ENCODE measurements at places on chromosomes 5 and 9.

DNA sequence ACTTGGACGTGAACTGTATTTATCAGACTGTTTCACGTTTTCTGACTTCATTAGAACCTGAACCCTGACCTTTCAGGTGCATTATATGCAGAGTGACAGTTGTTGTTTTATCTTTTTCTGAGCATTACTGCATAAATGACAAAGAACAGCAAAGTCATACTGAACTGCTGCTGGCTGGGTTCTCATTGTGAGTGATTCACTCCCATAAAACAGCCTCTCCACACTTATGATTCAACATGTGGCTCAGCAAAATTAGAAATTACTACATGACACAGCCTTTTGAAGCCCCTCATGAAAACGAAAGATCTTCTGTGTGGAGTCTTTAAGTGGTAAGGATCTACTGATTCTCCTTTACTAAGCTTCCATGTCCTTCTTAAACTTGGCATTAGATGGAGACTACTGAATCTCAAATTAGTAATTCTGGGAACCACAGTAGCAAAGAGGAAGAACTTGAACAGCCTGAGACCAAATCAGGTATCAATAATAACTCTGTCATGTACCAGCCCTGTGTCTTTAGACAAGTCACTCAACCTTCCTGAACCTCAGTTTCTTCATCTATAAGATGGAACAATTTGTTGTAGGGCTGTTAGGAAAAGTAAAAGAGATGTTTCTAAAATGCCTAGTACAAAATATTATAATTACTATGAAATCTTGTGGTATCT lies 172.3 kb upstream of the GNA14 start:
- H3K4me3 ChIP-seq = no peak overlapping the region
- DNase-seq = no peak
- H3K4me1 ChIP-seq = peaks cover 12% of the 10 kb centered on the region
- no peaks in the 10 kb centered on the region for H3K27me3 ChIP-seq
- peaks cover 18% of the 10 kb centered on the region for H3K36me3 ChIP-seq

DNA sequence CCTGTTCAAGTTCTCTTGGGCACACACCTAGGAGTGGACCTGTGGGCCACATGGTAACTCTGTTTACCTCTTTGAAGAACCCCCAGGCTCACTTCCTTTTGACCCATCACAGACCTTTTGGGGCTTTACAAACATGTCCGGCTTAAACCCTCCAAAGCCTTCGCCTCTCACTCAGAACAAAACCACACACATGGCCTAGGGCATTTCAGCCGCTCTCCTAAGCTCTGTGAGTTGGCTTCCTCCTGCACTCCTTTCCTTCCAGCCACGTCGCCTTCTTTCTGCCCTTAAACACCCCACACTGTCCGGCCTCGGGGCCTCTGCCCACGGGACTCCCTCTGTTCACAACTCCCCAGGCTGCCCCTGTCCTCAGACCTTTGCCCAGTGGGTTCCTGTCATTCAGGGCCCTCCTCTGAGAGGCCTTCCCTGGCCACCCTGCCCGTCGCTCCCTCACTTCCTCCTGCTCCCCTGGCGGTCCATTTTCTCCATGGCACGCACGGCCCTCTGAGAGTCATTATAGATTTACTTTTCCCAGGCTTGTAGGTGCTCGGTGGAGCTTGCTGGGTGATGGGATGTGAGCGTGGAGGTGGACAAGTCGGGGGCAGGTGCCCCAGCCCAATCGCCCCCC lies 1.9 kb downstream of the DOK3 start:
- no peak overlapping the region for H3K4me3 ChIP-seq
- DNase-seq = no peak
- H3K27ac ChIP-seq = peak overlapping the region; percentile 18
- H3K4me1 ChIP-seq = peaks cover 9% of the 10 kb centered on the region
- H3K36me3 ChIP-seq = peaks cover 16% of the 10 kb centered on the region

GRCh38 chr5:53560506-53561191 lies at the start of gene NDUFS4:
Gene NDUFS4 (plus strand): TSS chr5:53560639. CDS start chr5:53560663, 24 bp downstream.
- H3K27ac ChIP-seq = peak within 1 kb of the TSS; percentile 94
- H3K36me3 ChIP-seq = peaks cover 8% of the 10 kb centered on the region
- peak within 1 kb of the TSS; percentile 96 for H3K4me3 ChIP-seq
- H3K27me3 ChIP-seq = peaks cover 13% of the 10 kb centered on the region

DNA sequence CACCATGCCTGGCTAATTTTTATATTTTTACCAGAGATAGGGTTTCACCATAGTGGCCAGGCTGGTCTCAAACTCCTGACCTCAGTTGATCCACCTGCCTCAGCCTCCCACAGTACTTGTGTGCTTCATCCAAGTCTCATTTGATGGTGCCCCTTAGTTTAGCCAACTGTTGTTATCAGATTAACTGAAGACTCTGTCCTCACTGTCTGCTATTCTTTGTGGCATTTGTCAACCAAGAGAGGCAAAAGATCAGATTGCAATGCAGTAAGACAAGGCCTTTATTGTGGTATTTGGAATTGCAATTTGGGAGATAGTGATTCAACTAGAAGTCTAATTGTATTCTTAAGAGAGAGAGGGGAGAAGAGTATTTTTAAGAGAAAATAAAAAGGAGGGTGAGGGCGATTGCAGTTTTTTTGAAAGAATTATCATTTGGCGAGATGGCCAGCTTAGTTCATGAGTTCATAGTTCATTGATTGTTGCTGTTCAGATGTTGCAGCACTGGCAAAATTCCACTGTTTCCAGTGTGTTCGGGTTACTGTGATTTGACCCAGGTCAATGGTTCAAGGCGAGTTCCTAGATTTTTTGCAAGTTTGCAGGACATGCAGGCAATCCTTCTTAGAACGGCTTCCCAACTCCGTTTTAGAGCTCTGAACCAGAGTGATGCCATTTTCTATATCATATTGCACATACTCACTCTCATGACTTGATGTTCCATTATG lies 1156.9 kb downstream of the CDH9 start:
- no peak for DNase-seq
- no peaks in the 10 kb centered on the region for H3K4me1 ChIP-seq
- no peak overlapping the region for H3K4me3 ChIP-seq
- H3K27ac ChIP-seq = no peak overlapping the region
- H3K27me3 ChIP-seq = no peaks in the 10 kb centered on the region

DNA sequence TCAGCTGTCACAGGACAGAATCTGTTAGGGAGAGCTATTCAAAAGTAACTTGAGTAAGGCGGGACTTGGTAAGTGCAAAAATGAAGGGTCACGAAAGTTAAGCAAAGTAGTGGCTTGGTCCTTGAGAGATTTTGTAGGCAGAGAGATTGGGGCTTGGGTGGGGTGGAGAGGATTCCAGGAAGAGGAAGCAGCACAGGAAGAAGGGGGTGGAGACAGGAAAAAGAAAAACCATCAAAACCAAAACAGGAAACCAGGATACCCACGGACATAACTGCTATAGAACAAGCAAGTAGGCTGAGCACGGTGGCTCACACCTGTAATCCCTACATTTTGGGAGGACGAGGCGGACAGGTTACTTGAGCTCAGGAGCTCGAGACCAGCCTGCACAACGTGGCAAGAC lies 3.7 kb downstream of the ROPN1L start:
- H3K4me1 ChIP-seq = peaks cover 34% of the 10 kb centered on the region
- H3K27ac ChIP-seq = peak overlapping the region; percentile 79
- peak overlapping the region; percentile 68 for H3K4me3 ChIP-seq
- H3K36me3 ChIP-seq = peaks cover 18% of the 10 kb centered on the region

GRCh38 chr5:54829102-54829501 lies 156.3 kb downstream of the ESM1 start:
- no peaks in the 10 kb centered on the region for H3K4me1 ChIP-seq
- H3K27me3 ChIP-seq = peaks cover 18% of the 10 kb centered on the region
- no peak overlapping the region for H3K27ac ChIP-seq
- H3K4me3 ChIP-seq = no peak overlapping the region

- H3K4me1 ChIP-seq = peaks cover 13% of the 10 kb centered on the region
- no peak for DNase-seq
- H3K27me3 ChIP-seq = peaks cover 9% of the 10 kb centered on the region
- H3K27ac ChIP-seq = no peak overlapping the region
Measured at GRCh38 chr5:138439477-138440158, 761 bp downstream of the REEP2 start.

GRCh38 chr5:159765135-159765433 lies 151.2 kb upstream of the ADRA1B start:
- H3K27ac ChIP-seq = no peak overlapping the region
- H3K4me1 ChIP-seq = peaks cover 14% of the 10 kb centered on the region
- no peak for DNase-seq
- peaks cover 2% of the 10 kb centered on the region for H3K36me3 ChIP-seq
- no peak overlapping the region for H3K4me3 ChIP-seq

GRCh38 chr5:173903396-173904140 lies 15.4 kb downstream of the CPEB4 start:
- no peaks in the 10 kb centered on the region for H3K27me3 ChIP-seq
- H3K4me3 ChIP-seq = no peak overlapping the region
- H3K27ac ChIP-seq = no peak overlapping the region

- peaks cover 4% of the 10 kb centered on the region for H3K36me3 ChIP-seq
- H3K4me3 ChIP-seq = no peak overlapping the region
Measured at GRCh38 chr5:55853041-55853670, 2.0 kb downstream of the IL31RA start.

- no peak overlapping the region for H3K4me3 ChIP-seq
- H3K4me1 ChIP-seq = no peaks in the 10 kb centered on the region
- no peak overlapping the region for H3K27ac ChIP-seq
- no peak for DNase-seq
- H3K27me3 ChIP-seq = peaks cover 2% of the 10 kb centered on the region
Measured at GRCh38 chr5:123028222-123028621, 8.3 kb downstream of the PPIC start.

- H3K27ac ChIP-seq = no peak overlapping the region
- no peaks in the 10 kb centered on the region for H3K36me3 ChIP-seq
- H3K4me3 ChIP-seq = no peak overlapping the region
- no peak for DNase-seq
Measured at GRCh38 chr5:107636555-107636954, 34.2 kb downstream of the EFNA5 start.

GRCh38 chr5:34838785-34839714 lies at the start of gene TTC23L:
Gene TTC23L (plus strand): TSS chr5:34839164. CDS start chr5:34840672, 1,508 bp downstream.
- H3K27me3 ChIP-seq = peaks cover 3% of the 10 kb centered on the region
- peak; percentile 86 for DNase-seq
- H3K4me1 ChIP-seq = no peaks in the 10 kb centered on the region
- peak within 1 kb of the TSS; percentile 89 for H3K27ac ChIP-seq

DNA sequence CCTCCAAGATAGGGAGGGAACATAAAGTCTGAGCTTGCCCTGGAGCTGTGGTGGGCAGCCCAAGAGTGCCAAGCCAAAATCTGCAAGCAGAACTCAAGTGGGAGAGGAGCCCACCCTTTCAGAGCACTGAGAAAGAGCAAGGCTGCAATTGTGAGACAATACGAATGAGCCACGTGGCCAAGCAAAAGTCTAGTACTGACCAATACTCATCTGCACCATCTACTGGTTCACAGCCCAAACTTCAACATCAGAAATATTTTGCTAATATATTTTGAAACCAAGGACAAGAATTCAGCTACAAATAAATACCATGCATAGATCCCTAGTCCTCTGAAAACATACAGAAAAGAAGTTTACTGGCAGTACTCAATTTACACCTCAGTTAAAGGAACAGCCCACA lies 696.2 kb upstream of the COX7C start:
- H3K4me3 ChIP-seq = no peak overlapping the region
- H3K36me3 ChIP-seq = no peaks in the 10 kb centered on the region
- H3K27me3 ChIP-seq = no peaks in the 10 kb centered on the region
- no peak for DNase-seq
- no peak overlapping the region for H3K27ac ChIP-seq

GRCh38 chr5:1917830-1918487 lies 35.2 kb upstream of the IRX4 start:
- H3K27me3 ChIP-seq = peaks cover 2% of the 10 kb centered on the region
- no peak overlapping the region for H3K27ac ChIP-seq
- no peaks in the 10 kb centered on the region for H3K4me1 ChIP-seq
- DNase-seq = no peak
- no peak overlapping the region for H3K4me3 ChIP-seq

DNA sequence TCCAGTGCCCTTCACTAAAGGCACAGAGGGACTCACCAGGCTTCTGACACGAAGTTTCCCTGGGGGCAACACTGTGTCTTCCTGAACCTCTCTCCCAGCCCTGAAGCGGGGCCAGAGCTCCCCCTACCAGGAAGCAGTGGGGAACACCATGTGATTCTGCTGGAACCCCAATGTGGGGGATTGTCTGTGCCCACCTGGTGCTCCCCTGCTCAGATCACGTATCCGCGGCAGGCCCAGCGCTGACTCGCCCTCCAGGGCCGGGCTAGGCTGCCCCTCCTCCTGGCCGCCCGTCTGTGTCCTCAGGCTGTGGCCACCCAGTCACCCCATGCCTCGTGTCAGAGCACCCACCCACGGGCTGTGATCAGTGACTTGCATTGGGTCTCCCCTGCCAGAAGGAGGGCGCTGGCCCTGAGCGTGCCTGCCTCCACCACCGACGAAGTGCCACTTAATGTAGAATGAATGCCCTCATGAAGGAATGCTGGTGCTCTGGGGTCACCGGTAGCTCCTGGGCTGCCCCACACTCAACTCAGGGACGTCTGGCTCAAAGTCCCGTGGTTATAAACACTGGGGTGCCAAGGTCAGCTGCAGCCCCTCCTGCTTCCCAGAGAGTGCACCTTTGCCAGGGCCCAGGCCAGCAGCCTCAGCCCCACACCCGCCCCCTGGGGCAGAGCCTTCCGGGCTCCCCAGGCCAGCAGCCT lies 22.1 kb downstream of the SARDH start:
- peaks cover 2% of the 10 kb centered on the region for H3K27me3 ChIP-seq
- no peaks in the 10 kb centered on the region for H3K36me3 ChIP-seq
- H3K4me3 ChIP-seq = no peak overlapping the region
- H3K27ac ChIP-seq = no peak overlapping the region

DNA sequence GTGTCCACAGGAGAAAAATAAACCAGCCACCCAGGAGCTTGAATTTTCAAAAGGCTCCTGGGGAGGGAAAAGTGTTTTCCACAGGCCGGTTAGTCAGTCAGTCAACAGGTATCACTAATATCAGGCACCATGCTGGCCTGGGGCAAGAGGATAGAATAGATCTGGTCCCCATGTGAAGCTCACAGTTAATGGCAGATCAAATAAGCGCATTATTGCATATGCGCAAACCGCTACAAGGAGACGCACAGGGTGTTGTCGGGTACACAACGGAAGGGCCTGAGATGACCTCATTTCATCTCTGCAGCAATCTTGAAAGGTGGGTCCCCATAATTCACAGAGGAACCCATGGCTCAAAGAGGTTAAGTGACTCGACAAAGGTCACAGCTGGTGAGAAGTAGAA lies 260.7 kb downstream of the CRB2 start:
- H3K27me3 ChIP-seq = no peaks in the 10 kb centered on the region
- peaks cover 4% of the 10 kb centered on the region for H3K4me1 ChIP-seq
- no peak for DNase-seq
- peaks cover 4% of the 10 kb centered on the region for H3K36me3 ChIP-seq
- no peak overlapping the region for H3K27ac ChIP-seq

- DNase-seq = no peak
- H3K27ac ChIP-seq = no peak overlapping the region
- H3K4me3 ChIP-seq = no peak overlapping the region
- no peaks in the 10 kb centered on the region for H3K36me3 ChIP-seq
- peaks cover 3% of the 10 kb centered on the region for H3K27me3 ChIP-seq
- H3K4me1 ChIP-seq = peaks cover 7% of the 10 kb centered on the region
Measured at GRCh38 chr9:15549611-15550010, 3.2 kb upstream of the CCDC171 start.

DNA sequence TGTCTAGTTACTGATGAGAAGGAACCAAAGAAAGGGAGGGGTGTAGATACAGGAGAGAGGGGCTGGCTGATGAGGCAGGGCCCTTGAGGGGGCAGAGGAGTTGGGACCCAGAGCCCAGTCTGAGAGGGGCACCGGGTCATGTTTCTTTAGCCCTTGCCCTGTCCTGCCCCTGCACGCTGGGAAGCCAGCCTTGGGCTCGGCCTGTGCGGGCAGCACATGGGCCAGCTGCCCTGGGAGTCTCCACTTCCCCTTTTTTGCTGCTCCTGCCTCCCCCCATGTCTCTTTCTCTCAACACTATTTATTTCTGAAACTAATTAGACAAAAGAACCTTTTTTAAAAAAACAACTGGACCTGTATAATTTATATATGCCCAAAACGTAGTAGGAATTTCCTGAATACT lies 20.5 kb downstream of the MVB12B start:
- H3K27ac ChIP-seq = no peak overlapping the region
- no peak for DNase-seq
- peaks cover 51% of the 10 kb centered on the region for H3K36me3 ChIP-seq
